ENCODE measurements at places on chromosomes 7 and 10.
A peak's percentile ranks its signal among the peaks of the same experiment; 100 is the strongest.

DNA sequence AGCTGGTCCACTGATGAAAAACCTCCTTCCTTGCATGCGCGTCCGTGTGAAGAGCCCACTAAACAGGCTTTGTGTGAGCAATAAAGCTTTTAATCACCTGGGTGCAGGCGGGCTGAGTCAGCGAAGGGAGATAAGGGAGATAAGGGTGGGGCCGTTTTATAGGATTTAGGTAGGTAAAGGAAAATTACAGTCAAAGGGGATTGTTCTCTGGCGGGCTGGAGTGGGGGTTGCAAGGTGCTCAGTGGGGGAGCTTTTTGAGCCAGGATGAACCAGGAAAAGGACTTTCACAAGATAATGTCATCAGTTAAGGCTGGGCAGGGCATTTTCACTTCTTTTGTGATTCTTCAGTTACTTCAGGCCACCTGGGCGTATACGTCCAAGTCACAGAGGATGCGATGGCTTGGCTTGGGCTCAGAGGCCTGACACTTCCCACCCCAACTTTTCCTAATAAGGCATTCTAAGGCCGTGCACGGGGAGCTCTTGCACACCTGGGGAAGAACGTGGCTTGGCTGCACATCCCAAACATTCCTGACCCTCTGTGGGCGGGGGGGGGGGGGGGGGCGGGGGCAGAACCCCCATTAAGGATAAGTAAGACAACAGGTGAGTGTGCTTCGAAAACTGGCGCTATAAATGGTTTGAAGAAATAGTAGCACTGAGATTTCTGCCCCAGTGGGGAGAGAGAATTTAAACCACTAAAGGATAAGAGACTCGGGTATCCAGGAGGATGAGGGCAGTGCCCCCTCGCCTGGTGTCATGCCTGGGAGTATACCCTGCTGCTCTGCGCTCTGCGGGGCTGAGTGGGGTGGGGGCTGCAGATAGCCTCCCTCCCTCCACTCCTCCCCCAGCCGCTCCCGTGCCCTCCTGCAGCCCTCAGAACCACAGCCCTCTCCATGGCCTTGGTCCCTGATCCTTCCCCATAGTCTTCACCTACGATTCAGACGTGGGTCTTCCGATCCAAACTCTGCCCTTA lies 217.6 kb downstream of the MLLT10 start:
- DNase-seq = no peak

DNA sequence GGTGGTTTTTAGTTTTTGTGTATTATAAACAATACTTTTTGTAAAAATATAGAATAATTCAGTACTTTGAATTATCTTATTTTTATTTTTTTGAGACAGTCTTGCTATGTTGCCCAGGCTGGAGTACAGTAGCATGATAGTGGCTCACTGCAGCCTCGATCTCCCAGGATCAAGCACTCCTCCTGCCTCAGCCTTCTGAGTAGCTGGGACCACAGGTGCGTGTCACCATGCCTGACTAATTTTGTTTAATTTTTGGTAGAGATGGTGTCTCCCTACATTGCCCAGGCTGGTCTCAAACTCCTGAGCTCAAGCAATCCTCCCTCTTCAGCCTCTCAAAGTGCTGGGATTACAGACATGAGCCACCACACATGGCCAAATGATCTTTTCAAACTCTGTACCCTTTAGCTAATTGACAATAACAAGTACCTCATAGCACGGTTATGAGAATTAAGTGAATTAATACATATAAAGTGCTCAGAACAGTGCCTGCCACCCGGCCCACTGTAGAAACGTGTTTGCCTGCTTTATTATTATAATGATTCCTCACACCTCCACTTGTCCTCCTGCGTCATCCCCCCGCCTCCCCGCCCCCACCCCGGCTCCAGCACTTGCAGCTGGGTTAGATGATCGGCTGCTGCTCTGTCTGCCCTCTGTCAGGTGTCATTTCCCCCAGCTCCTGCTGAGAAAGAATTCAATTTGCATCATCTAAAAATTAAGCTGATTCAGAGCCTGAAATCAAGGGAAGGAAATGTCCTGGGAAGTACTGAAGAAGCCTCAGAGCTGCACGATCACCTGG lies 53.6 kb upstream of the NRF1 start:
- no peak for DNase-seq

DNA sequence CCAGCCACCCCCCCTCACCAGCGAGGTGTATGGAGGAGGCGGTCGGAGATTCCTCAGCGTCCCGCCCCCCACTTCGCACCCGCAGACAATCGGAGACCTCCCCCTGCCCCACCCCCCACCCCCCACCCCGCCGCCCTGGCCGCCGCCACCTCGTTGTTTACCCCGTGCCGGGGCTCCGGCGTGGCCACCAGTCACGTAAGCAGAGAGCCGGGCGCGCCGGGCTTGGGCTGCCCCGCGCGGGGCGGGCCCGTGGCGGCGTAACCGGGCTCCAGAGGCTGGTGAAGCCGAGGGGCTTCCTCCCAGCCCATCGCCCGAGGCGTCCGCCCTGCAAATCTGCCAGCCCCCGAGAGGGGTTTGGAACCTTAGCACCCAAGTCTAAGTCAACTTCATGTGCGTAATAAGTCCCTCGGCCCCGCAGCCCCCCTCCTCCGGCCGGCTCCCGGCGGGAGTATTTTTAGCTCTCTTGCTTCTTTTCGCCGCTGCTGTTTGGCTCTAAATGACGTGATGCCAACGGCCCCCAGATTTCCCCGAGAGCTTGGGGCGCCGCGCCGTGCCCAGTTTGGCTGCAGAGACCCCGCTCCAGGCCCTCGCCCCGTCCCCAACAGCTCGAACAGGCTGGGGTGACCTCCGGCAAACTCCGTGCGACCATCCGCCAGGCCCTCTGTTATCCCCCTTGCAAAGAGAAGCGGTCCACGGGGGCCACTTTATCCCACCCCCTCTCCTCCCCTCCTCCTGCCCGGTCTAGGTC lies 2.7 kb downstream of the MXI1 start:
- DNase-seq = peak; percentile 12

- no peak for DNase-seq
These were observed 6.5 kb downstream of the MDH2 start for GRCh38 chr7:76054123-76055120.

DNA sequence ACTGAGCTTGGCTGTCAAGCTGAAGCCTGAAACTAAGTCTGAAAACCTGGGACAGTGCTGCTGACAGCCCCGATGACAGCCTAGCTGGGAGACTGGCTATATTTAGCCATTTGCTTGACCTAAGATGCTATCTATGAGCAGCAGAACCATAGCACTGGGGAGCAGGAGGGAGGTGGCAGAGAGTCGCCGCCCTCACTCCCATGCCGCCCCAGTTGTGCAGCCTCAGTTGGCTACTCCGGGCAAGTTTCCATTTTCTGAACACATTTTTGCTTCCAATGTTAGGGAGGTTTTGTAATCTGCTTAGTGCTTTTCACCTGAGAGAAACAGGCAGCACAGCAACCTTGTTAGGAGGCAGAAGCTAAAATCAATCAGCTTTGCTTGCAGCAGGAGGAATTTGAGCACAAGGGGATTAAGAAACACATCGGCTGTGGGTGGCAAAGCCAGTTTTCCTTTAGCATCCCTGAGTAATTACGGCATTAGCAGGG lies 20.4 kb upstream of the C10orf71 start:
- DNase-seq = no peak

DNA sequence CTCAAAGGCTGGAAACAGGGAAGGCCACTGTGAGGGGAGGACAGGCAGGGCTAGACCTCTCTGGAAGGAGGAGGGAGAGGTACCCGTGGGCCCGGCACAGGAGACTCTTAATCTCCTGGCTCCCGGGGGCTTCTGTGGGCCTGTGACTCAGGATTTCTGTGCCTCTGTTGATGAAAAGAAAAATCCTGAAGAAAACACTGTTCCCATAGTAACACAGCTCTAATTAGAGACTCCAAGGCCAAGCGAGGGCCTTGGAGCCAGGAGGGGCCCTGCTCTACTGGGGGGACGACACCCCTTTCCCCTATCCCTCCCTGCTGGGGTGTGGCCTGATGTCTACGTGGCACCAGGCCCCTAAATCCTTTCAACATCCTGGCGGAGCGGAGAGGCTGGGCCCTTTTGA lies 174.1 kb upstream of the TNRC18 start:
- no peak for DNase-seq

DNA sequence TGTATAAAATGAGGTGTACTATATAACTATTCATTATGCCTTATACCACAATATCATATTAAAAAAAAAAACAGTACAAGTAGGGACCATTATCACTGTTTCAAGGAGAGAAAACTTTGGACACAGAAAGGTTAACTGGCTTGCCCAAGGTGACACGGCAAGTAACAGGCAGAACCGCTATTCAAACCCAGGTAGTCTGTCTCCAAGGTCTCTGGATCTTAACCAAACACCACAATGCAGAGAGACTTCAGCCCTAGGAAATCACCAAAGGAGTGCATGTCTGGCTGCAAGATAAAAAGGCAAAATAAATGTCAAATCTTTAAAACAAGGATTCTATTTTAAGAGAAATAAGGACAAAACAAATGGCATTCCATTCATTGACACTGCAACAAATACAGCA lies 56.3 kb downstream of the CADPS2 start:
- DNase-seq = no peak

DNA sequence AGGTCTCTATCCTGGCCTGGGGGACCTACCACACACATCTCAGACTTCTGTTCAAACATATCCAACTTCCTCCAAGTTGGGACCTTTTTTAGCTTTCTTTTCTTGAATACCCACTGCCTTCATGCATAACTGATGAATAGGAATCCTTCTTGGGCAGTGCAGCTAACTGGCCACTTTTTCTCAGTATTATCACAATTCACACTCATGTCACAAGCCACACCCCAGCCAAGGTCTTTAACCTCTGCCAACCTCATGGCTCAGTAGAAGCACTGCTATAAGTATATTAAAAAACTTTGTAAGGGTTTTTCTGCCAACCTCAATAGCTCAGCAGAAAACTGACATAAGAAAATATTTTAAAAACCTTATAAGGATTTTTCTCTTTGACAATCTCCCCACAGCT lies 44.5 kb downstream of the HHEX start:
- no peak for DNase-seq

- no peak for DNase-seq
These were observed 63.0 kb upstream of the CYP26C1 start for GRCh38 chr10:92997620-92998019.

- no peak for DNase-seq
These were observed 123.3 kb downstream of the ZMIZ1 start for GRCh38 chr10:79191951-79192676.

DNA sequence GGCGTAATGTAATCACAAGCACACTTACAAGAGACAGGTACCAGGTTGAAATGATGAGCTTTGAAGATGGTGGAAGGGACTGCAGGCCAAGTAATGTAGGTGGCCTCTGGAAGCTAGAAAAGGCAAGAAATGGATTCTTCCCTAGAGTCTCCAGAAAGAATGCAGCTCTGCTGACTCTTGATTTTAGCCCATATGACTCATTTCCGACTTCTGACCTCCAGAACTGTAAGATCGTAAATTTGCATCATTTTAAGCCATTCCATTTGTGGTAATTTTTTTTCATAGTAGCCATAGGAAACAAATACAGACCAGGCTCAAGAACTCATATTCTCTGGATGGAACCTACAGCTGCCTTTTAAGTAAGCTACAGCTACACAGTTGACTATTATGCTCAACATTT lies 315.5 kb downstream of the MAGI2 start:
- no peak for DNase-seq

GRCh38 chr7:116569737-116570136 lies 44.9 kb downstream of the CAV1 start:
- DNase-seq = no peak

DNA sequence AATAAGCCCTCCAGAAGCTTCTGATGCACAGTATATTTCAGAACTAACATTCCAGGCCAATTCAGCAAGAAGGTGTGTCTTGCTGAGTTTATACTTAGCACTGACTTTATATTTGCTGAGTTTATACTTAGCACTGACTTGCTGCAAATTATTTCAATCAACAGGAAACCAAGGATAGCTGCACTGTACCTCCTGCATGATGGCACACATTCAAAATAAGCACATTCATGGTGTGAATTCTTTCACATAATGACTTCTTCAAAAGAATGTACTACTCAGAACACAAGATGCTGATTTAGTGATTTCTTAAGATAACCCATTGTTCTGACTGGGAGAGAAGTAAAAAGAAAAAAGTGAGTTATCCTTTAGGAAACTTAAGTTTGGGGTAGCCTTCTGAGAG lies 52.0 kb downstream of the JAZF1 start:
- DNase-seq = no peak

DNA sequence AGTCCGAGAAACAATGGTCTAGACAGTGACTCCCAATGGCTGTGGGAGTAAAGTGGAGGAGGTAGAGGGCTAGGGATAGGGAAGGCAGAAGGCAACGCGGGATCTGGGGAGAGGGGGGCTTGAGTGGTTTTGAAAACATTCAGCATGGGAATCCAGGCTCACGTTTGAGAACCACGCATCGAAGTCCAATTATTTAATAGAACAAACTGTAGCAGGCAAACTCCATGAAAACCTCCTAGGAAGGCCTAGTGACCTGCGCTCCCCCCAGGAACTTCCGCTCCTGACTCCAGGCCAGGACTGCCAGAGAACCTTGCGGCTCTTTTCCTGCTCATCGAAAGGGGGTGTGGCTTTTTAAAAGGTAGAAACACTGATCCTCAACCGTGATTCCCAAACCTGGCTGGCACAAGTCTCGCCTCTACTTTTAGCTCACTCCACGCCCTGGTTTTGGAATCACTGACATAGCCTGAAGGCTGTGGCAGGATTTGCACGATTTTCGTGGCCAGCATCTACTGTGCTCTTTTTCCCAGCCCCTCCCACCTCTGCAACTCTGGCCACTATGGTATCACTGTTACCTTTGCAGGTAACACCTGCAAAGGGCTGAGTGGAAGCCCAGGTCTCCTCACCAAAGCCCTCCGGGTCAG lies 43.4 kb downstream of the MYOF start:
- DNase-seq = no peak

DNA sequence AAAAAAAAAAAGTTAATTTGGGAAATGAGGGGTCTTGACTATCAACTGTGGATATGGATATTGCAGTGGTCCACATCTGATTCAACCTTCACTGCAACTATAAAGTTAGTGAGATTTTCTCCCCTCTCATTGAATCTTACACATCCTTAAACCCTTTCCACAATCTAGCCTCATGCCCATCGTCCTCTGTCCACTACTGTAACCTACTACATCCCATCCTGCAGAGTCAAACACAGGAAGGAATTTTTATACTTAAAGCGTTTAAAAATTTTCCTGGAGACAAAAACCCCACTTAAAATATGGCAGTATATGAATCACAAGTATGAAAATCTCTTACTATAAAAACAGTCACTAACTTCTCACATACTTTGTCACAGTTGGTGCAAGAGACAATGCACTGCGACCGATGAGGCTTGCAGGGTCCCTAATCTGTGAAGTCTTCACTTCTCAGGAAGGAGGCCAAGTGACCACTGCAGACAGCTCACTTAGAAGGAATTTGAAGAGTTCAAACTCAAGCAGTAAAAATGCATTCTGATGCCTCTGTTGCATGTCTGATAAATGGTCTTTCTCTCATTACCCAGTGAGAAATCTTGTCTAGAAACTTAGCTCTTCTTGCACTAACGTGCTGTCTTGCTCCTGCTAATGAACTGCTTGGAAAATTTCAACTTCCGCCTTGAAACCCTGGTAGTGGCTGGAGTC lies 50.3 kb upstream of the ST8SIA6 start:
- no peak for DNase-seq

- DNase-seq = no peak
These were observed 6.3 kb upstream of the C7orf33 start for GRCh38 chr7:148584154-148584827.

- no peak for DNase-seq
These were observed 475.6 kb upstream of the KLF6 start for GRCh38 chr10:4260483-4261124.

- no peak for DNase-seq
These were observed 299.9 kb downstream of the AUTS2 start for GRCh38 chr7:69898189-69898588.

GRCh38 chr7:333393-333764 lies 43.4 kb downstream of the FOXL3 start:
- DNase-seq = no peak

- DNase-seq = no peak
These were observed 655.9 kb upstream of the IGFBP3 start for GRCh38 chr7:46576950-46577349.
